ENCODE measurements at places on chromosomes 2 and 18.

- no peak for DNase-seq
These were observed 63.0 kb downstream of the DGKD start for GRCh38 chr2:233417282-233417681.

GRCh38 chr2:127097841-127098651 lies 8.9 kb downstream of the BIN1 start:
- DNase-seq, result no peak

GRCh38 chr2:231159306-231159705 lies 34.5 kb upstream of the HTR2B start:
- DNase-seq, result no peak

- DNase-seq, result no peak
These were observed 99.3 kb downstream of the MAP2 start for GRCh38 chr2:209523041-209523740.

DNA sequence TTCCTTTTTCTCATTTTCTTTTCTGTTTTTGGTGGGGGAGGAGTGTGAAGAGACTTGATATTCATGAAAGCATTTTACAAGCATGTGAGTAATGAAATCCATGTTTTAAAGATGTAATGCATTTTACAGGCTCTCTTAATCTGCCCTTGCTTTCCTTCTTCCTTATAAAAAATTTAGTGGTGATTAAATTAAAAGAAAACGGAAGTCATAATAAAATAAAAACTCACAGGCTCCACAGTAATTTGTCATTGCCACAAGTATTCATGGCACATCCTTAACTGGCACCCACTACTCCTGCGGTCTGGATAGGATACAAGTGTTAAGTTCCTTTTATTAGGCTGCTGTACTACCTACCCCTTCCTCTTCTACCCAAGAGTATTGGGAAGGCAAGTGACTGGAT lies 241.2 kb downstream of the SLC4A3 start:
- no peak for DNase-seq

DNA sequence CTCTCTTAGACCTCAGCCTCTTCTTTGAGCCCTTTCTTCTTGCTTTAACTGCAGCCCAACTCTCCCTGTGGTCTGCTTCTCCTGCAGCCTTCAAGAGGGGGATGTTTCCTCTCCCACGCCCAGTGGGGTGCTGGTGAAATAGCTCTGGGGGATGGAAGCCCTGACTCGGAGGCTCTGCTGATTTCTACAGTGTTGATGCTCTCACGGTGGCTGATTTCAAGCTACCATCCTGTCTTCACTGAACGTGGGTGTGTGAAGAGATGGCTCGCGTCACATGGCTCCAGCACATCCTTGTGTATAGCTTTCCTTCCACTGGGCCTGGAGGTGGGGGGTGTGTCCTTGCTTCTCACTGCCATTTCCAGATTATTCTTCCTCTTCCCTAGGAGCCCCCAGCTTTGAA lies 20.0 kb downstream of the MPP4 start:
- DNase-seq, result no peak

- DNase-seq, result no peak
These were observed 160.9 kb upstream of the TTC39C start for GRCh38 chr18:23853448-23854195.

DNA sequence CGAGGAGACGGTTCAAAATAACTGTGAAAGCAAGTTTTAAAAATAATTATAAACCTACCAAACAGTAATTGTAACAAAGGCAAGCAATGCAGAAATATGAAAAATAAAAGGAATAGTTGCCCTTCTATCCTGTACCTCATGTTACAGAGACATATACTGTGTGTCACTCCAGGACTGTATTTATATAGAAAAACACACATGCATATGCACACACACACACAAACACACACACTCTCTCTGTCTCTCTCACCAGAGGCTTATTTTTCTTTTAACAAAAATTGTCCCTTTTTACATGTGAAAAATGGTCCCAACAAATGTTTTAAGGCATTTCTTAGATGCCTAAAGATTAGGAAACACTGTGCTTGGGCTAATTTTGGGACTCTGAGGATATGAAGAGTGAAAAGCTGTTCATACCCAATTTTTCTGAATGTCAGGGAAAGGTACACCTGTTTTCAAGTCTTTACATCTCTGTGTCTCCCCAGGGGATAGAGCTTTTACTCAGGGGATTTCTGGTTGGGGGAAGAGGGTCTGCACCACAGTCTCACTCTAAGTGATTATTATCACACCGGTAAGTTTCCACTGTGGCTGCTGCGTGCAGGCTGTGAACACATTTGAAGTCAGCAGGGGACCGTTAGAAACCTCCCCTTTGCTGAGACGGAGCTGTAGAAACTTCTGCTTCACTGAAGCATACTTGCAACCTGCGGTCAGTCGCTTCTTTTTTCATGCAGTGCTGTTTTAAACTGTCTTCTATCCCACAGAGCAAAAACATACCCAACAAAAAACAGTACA lies 51.4 kb upstream of the SPAG16 start:
- DNase-seq, result no peak

DNA sequence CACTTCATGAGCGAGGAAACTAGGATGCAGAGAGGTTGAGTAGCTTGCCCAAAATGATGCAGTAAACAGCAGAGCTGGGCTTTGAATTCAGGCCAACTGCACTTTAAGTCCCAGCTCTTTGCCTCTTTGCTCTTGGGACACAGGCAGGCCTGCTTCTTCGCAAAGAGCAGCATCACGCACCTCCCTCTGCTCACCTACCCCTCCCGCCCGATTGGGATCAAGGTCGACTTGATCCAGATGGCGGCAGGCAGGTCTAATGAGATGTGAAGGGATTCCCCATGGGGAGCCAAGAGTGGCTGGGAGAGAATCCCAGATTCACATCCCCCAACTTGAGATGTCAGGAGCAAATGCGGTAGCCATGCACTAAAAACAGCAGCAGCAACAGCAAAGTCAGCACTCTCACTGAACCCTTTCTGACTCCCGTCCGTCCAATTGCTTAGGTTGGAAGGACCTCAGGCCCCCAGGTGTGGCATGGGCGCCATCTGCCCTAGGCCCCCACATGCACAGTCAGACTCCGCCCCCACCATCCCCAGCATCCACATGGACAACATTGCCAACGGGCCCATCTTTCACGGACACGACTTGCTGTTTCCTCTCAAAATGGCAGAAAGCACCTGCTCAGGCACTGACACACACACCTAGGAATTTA lies 84.3 kb upstream of the MAP4K4 start:
- no peak for DNase-seq

GRCh38 chr2:105038383-105039061 lies 653 bp downstream of the MRPS9 start:
- no peak for DNase-seq

DNA sequence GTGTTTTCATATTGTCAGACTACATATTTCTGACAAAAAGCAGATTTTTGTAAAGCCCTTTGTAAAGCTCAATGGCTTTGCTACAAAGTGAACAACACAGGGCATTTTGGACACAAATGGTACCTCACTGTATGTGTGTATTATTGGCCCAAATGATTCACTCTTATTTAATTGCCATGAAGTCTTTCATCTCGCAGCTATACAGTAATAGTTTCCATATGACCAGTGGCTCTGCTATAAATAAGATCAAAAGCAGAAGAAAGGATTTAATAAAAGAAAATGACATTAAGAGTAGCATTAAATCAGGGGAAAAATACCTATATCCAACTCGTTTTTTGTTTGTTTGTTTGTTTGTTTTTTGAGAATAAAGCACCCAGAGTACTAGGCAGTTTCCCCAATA lies 284.0 kb upstream of the CCDC68 start:
- DNase-seq, result no peak

DNA sequence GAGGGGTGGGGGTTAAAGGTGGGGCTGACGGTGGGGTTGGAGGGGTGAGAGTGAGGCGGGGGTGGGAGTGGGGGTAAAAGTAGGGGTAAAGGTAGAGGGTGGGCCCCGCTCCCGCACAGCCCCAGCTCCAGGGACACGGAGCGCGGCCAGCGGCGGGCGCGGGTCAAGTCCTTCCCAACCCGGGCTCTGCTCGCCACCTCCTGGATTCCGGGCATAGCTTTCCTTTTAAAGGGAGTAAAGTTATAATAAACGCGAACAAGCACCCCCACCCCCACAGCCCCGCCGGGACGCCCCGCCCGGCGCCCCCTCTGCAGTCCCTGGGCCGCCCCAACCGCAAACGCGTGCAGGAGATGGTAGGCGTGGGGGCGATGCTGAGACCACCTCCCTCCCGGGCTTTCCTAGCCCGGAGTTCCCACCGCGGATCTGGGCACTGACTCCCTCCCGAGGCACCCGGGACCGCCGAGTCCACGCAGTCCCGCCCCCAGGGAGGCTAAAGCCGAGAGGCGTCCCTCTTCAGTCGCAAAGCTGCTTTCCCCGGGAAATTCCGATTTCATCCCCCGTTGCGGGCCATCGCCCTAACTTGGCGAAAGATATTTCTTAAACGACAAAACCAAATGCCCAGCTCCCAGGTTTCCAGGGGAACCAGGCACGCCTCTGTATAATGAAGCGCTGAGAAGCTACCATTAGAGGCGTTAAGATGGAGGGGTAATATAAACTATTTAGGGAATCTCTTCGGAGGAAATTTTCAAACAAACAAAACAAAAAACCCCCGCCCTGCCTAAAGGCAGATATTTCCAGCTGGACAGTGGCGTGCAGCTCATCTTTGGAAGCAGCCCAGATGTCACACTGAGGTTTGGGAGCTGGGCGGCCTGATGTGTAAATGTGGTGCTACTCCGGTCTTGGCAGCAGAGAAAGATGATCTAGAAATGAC lies at the start of gene LIMS2:
TSS of gene LIMS2 (minus strand) at position 200 of the 931 bp plus-strand sequence. CDS start 506 bp downstream, outside the sequence.
- DNase-seq, result no peak

- DNase-seq, result no peak
These were observed 74.4 kb downstream of the PLCL1 start for GRCh38 chr2:197878792-197879191.

GRCh38 chr2:236748801-236749200 lies 179.2 kb downstream of the ACKR3 start:
- no peak for DNase-seq

GRCh38 chr2:209661286-209661894 lies 110.2 kb upstream of the UNC80 start:
- no peak for DNase-seq

GRCh38 chr2:27212626-27213471 lies 781 bp upstream of the SLC5A6 start:
- peak; percentile 25 for DNase-seq

DNA sequence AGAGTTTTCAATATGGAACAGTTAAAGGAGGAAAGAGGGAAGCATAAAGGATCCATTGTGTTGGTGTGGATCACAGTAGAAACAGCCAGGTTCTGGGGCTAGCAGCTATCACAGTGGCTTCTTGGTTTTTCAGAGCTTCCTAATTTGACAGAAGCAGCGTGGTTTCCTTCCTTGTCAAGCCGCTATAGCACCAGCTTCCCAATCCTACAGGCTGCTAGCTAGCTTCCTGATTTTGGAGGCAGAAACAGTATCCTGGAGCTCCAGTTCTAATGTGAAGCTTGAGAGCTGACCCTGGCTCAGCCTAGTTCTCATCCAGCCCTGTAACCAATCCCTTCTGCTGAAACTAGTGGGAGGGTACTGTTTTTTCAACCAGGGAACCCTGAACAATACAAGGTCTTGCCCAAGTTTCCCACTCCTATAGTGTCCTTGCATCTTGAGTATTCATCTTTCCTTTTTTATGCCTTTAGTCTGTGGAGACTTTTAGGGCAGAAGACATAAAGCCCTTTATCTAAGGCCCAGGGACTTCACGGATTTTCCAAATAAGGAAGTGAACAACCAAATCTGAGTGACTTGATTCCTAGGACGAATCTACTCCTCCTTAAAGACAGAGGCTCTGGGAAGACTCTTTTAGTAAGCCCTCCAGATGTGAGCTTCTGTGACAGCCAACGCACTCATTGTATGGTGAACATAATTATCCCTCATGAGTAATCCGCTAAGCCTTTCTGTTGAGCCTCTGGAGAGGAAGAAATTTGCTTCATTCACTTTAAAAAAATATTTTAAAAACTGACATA lies 33.8 kb downstream of the CCDC93 start:
- no peak for DNase-seq

- DNase-seq, result no peak
These were observed 323.5 kb upstream of the TANK start for GRCh38 chr2:160836755-160837154.

- no peak for DNase-seq
These were observed 64.7 kb upstream of the TLK1 start for GRCh38 chr2:171225302-171225980.

DNA sequence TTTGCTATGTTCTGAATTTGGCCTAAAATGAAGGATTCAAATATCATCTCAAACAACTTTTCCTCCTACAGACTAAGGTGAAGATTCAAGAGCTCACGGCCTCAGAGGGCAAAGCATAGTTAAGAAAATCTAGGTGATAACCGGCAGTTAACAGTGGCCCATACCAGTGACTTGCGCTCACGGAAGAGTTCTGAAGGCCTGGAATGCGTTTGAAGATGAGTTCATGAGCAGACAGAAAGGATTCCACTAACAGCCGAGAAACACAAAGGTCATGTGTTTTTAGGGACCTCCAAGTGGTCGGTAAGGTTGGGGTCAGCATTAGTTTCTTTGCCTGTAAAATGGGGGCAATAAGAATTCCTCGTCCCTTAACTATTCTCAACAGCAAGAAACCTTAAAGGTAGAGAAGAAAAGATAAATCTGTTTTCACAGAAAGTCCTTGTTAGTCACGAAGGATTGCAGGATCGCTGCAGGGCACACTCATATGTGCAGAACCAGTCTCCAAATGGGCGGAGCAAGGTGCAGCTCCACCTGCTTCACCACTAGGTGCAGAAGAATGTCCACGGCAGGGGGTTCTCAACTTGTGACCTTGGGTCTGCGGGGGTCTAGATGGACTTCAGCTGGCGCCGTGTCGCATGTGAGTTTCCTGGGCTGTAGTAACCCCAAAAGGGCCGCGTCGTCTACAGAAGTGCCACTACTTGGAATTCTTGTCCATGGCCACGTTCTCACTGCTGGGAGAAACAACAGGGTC lies 708 bp upstream of the RPIA start:
- no peak for DNase-seq

- no peak for DNase-seq
These were observed 28.6 kb downstream of the SNTG2 start for GRCh38 chr2:979069-979928.
